ENCODE measurements at places on chromosomes 16 and 17.
A peak's percentile ranks its signal among the peaks of the same experiment; 100 is the strongest.

DNA sequence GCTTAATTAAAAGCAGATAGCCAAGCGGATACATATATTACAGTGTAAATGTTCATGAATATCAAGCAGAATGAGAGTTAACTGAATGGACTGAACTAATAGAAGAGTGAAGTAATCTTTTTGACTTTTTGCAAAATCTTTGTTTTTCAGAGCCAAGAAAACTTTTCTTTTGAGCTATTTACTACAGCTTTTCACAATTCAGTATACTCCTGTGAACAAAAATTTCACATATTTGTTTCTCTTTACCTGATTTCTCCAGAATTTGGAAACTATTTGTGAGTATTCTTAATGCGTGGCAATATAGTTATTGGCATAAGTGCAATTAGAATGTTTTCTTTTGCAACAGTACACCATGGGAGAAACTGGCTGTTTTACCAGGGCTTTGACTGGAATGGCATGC is 9.1 kb upstream of the DUXB start:
- DNase-seq = no peak

DNA sequence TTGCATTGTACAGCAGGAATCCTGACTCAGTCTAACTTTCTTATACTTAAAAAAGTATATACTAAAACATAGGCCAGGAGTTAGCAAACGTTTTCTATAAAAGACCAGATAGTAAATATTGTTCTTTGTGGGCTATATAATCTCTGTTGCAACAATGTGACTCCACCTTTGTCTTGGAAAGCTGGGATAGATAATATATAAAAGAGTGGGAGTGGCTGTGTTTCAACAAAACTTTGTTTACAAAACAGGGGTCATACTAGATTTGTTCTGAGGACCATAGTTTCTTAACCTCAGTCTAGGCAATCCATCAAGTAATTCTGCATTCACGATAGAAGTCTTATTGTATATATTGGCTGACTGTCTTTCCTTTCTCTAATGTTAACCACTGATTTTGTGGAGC is 9.0 kb upstream of the TBC1D3B start:
- DNase-seq = no peak

DNA sequence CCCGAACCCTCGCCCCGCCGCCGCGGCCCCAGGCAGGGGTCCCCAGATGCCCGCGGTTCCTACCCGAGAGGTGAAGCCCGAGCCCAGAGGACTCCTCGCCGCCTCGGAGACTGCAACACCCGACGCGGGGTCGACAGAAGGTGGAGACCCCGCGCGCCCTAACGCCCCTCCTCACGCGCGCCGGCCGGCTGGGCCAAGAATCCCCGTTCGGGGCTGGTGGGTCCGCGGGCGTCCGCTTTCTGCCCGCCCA is 515 bp downstream of the SUMO2 start:
- DNase-seq = no peak

- no peak for DNase-seq
Observed at GRCh38 chr17:35051579-35052240, 11.8 kb downstream of the RFFL start.

DNA sequence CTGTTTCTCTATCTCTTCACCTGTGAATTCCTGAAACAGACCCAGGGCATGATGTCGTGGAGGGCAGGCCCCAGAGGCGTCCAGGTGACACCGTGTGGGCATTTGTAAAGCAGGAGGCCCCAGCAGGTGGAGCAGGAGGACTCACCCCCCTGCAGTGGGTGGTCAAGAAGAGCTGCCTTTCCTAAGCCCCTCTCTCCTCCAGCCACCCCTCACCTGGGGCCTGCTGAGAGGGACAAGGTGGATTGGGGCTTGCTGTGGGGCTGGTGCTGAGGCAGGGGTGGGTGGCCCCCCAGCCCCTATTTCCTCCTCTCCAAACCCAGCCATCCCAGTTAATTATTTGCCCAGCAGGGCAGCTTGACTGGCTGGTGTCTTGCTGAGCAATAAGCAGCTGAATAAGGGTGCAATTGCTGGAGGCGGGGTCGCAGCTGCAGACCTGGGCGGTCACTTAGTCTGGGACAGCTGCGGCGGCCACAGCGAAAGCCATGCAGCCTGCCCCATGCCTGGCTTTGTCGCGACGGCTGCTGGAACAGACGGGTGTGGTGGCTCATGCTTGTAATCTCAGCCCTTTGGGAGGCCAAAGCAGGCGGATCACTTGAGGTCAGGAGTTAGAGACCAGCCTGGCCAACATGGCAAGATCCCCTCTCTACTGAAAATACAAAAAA is 56.4 kb downstream of the JPH3 start:
- DNase-seq = no peak

DNA sequence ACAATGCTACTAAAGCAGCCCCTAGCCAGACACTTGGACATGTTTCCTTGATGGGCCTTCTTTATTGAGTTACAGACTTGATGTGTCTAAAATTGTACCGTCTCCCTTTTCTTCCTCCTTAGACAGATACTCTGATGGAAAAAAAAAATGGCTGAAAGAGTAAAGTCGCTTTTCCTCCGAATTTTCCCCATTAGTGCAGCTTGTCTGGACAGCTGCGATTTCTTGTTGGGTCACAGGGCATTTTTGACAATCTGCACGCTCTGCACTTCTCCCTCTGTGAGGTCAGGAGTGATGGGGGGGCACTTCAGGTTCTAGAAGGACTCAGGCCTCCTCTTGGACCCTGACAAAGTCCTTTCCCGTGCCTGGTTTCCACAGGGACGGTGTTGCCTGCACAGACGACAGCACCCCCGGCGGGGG is 968 bp upstream of the PRKAR1A start:
- DNase-seq = no peak

DNA sequence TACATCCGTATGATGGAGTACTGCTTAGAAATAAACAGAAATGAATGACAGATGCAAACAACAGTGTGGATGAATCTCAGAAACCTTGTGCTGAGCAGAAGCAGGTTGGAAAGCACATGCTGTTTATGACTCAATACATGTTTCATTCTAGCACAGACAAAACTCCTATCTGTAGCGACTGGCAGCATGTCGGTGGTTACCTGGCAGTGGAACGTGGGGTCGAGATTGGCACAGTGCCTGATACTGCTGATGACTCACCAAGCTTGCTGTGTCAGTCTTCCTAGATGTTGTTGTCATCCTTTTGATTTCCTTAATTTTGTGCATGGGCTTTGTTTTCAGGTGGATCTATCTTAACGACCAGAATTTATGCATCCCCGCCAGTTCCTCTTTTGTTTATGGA is 62.1 kb downstream of the GAN start:
- no peak for DNase-seq

DNA sequence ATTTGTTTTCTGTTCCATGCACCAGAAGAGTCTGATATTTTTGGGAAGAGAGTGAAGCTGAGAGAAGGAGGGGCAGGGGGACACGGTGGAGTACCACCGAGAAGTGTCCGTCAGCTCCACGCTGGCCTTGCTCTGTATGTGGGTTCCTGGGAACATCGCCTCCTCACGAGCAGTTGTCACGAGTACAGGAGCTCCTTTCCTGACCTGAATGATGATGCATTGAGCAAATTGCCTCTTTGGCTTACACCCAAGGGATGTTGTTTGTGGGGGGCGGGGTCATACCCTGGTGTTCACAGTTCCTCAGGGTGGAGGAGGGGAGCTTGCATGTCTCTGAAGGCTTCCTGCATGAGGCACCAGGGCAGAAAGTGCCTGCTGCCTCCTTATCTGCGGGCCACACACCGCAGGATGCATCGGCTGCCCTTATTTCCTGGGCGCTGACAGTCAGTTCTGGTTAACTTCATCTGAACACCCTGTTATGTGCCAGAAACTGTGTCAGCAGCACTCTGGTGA is 36.2 kb downstream of the RGS9 start:
- peak; percentile 25 for DNase-seq

- DNase-seq = peak; percentile 38
Observed at GRCh38 chr17:21361020-21361809, 14.9 kb upstream of the KCNJ12 start.

GRCh38 chr17:29709866-29710519 is 87.3 kb upstream of the CORO6 start:
- DNase-seq = no peak

- no peak for DNase-seq
Observed at GRCh38 chr16:4058386-4058785, 57.9 kb downstream of the ADCY9 start.

- DNase-seq = no peak
Observed at GRCh38 chr17:72778169-72779151, 314.0 kb downstream of the SLC39A11 start.

GRCh38 chr16:88812513-88813268 is 963 bp upstream of the APRT start:
- DNase-seq = no peak

- no peak for DNase-seq
Observed at GRCh38 chr17:28983286-28984230, 22.3 kb downstream of the SEZ6 start.

- no peak for DNase-seq
Observed at GRCh38 chr17:30788918-30789317, 35.6 kb downstream of the CRLF3 start.

- DNase-seq = no peak
Observed at GRCh38 chr17:3039736-3040135, 23.7 kb downstream of the OR1D5 start.

GRCh38 chr17:49229805-49230600 is 584 bp downstream of the PHOSPHO1 start:
- DNase-seq = no peak

DNA sequence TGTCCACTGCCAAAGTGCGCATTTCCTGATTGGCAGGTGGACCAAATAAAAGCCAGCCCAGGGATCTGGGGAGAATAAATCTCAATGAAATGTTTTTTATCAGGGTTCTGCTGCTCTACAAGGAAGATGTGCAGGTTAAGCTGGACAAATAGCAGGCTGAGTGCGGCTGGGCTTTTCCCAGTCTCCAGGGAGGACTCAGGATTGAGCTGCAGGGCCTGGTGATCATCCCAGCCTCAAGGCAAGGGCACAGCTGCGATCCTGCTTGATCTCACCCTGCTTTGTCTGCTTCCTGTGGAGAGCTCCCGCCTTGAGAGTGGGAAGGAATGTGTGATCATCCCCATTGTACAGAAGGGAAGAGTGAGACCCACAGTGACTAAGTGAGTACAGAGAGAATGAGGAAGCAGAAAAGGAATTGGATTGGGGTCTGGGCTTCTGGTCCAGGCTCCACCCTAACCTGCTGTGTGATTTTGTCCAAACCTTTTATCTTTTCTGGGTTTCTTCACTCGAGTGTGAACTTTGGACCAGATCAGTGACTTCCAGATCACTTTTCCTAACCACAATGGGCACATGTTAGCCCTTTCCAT is 75.3 kb upstream of the CRHR1 start:
- no peak for DNase-seq

DNA sequence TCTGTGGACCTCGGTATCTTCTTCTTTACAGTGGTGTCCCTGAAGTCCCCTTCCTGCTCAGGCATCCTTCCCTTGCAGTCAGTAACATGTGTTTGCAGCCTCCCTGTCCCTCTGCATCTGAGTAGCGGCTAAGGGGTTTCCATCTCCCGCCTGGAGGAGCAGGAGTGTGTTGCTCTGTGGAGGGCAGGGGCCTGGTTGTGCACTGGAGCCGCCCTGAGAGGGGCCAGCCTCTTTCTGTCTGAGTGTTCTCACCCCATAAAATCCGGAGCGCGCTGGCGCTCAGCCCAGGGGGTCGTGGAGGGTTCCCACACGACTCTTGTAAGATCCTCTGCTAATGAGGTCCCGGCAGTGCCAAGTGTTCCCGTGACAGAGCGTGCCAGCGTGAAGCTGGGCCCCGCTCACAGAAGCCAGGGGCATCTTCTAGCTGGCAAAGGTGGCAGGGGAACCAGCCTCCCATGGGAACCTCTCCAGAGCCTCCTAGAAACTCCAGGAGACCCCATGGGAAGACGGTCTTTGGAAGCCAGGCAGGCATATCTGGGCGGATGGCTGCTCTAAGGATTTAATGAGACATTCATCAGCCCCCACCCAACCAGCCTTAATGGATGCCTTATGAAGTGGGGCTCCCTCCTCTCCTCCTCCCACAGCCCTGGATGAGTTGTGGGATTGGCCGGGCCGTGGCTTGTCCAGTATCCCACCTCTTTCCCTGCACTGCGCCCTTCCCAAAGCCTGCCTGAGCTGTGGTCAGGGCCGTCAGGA is 91.4 kb upstream of the GSE1 start:
- DNase-seq = peak; percentile 41

GRCh38 chr17:31931756-31932155 is 5.1 kb upstream of the SUZ12 start:
- no peak for DNase-seq

DNA sequence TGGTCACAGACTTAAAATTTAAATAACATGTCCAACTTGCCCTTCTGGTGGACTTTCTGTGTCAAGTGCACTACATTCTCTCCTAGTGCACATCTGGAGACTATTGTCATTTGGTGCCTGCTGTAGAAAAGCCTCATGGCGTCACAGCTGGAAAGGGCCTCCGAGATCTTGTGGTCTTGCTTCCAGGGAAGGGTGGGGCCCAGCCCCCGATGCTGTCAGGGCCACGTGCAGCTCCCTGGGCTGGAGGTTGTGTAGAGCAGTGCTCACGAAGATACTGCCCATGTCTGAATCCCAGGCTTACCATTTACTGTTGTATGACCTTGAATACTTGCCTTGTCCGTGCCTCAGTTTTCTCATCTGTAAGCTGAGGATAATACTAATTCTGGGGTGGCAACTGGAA is 6.8 kb upstream of the MPRIP start:
- DNase-seq = no peak

- no peak for DNase-seq
Observed at GRCh38 chr16:54282928-54283724, 3.5 kb downstream of the IRX3 start.

DNA sequence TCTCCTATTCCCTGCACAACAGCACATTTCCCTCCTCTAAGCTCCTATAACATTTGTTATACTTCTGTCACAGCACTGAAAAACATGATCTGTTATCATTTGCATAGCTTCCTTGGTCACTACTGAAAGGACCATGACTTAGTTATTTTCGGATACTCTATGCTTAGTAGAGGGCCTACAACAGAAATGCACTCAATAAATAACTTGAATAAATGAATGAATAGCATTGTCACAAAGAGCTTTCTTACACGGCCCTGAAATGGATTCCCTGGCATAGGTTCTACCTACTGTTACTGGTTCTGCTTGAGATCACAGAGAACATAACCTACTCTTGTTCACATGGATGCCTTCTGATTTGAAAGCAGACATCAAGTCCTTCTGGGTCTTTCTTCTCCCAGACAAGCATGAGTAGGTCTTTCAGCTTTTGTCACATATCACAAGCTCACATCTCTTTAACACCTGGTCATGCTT is 41.6 kb downstream of the MYO1D start:
- no peak for DNase-seq

DNA sequence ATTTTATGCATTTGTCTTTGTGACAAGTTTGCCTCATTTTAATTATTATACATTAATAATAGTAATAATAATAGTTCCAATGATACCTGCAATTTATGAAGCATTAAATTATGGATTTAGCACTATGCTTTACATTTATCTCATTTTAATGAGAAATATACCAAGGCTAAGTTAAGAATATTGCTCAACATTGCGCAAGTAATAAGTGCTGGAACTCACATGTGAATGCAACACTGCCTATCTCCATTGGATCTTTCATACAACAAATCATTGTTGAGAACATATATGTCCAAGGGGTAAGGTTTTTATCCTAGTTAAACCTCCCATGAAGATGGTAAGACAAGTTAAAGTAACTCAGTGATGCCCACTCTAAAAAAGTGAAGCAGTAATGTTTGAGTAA is 703.7 kb upstream of the SOX9 start:
- DNase-seq = no peak

Data from NCI-H345 (cell line).